ENCODE measurements at places on chromosomes 4 and X.

DNA sequence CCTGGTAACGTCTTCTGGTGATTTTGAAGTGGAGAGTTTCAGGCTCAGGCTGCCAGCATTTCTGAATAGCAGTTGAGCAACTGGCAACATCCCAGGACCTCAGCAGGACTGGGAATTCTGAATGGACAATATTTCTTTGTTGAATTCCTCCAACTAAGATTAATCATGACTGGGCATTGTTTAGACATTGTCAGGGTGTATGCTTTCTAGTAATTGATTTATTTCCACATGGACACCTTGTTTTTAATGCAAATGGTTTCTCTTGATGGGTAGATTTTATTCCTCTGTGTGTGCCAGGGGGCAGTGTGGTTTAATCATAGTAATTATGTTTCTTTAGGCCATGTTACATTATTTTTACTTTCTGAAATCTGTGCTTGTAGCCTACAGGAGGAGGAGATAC, 1004.7 kb upstream of the LCORL start:
- DNase-seq, result peak; percentile 2

GRCh38 chrX:128728943-128729342, 676.7 kb upstream of the ACTRT1 start:
- no peak for DNase-seq

DNA sequence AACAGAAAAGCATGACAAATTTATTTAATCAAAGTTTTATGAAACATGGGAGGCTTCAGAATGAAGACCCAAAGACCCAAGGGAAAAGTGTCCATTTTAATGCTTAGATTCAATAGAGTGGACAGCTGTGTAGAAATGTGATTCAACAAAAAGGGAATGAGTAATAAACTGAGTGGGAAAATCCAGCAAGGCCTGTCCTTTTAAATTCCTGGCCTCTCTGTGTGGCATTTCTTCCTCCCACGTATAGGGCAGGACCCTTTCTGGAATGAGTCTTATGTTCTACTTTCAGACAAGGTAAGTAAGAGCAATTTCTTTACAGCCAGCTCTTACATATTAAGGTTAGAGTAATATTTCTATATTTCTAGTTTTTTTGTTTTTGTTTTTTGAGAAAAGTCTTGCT, 14.5 kb downstream of the AASDH start:
- DNase-seq, result no peak

DNA sequence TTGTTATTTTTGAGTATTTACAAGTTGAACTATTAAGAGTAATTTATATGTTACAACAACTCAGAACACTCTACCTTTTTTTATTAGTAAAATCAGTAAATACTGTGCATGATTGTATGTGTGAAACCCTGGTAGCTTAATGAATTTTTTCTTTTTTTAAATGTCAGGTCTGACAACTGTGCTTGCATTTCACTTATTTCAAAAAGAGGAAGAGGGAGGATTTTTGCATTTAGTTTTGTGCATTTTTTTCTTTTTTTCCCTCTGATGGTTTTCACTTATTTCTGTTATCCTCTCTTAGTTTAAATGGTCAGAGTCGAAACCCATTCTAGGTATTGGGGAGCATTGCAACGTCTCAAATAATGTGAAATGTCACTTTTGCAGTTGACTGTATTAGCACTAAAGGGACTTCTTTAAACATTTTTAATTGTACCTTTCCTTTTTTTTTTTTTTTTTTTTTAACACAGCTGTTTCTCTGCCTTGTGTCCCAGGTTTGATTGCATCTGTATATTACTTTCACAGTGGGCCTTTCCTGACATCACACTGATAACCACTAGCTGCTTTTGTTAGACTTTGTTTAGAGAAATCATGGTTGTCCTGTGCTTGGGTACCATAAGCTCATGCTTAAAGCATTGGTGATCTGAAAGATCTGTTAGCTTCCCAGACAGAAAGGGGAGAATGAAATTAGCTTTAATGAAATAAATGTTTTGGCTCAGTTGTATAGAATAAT, 28.5 kb downstream of the MOB1B start:
- DNase-seq, result no peak

DNA sequence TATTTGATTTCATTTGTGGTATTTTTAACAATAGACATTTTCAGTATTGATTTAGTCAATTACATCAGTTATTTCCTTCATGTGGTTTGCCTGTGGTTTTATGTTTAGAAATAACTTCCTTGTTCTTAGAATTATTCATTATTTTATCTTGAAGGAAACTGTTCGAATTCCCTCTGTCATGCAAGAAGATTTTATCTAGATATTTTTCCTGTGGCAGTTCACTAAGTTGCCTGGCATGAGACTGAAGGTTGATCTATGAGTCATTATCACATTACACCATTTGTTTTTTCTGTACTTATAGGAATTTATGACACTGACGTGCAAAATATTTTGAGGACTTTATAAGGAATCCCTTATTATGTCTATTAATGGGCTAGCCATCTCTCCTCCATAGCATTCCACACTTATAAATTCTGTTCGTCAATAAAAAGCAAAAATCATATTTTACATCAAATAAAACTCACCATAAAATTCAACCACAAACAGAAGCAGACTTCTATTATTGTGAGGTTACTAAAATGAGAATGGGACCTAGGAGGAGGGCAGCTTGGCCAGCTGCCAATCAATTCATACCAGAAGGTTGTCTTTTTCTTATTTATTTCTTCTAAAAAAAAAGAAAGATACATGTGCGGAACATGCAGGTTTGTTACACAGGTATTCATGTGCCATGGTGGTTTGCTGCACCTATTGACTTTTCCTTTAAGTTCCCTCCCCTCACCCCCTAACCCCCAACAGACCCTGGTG, 179.0 kb downstream of the KCNIP4 start:
- no peak for DNase-seq

- no peak for DNase-seq
These were observed 2.2 kb upstream of the APELA start for GRCh38 chr4:164874789-164875188.

DNA sequence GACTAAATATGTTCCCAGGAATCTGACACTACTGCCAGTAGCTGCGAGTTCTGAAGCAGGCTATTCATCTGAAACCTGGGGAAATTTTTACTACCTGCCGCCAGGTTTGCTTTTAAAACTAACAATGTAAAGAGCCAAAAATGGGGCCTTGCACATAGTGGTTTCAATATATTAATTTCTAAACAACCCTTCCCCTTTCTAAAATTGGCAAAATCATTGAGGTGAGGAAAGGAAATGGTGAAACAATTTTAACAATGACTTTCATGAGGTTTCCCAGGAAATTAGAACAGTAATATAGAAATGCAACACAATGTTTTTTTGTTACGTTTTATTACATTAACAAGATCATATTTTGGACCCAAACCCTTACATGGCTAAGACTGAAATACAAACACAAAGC, 21.3 kb downstream of the FANCB start:
- no peak for DNase-seq

GRCh38 chr4:188091-188490, 63.8 kb downstream of the ZNF718 start:
- no peak for DNase-seq

- DNase-seq, result no peak
These were observed 8.5 kb upstream of the USP9X start for GRCh38 chrX:41076742-41077141.

GRCh38 chr4:77742054-77742453, 77.1 kb downstream of the CNOT6L start:
- DNase-seq, result no peak

All from amygdala (tissue), 56 donors.